ENCODE measurements at places on chromosomes 1 and 21. TPM values are rescaled to one million over a fixed set of nuclear protein-coding genes. Genes with fewer than 3 reads are reported as not detected.

DNA sequence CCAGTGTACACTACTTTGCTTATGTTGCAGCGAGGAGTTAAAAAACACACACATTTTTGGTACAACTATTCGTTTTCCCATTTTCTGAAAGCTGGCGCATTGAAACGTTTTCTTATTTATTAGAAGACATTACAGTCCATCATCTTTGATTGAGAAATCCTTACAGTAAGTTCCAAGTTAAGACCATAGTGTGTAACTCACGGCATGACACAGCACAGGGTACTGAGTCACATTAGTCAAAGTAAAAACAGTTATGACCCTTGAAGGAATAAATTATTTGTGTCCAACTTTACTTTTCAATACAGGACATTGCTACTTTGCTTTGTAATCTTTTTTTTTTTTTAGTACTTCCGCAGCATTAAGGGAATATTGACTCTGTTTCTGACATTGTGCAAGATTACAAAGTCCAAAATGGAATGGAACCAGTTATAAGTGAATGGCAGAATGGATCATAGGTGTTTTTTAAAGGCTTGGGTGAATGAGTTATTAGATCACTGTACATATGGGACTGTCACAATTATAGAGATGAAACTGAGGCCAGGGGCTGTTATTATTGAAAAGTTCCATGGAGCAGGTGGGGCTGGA, 11.7 kb downstream of the PTGFRN start:
- H3K27ac ChIP-seq, result no peak overlapping the region
- no peak for DNase-seq
- no peak overlapping the region for H3K4me3 ChIP-seq
- H3K36me3 ChIP-seq, result no peaks in the 10 kb centered on the region
- H3K4me1 ChIP-seq, result no peaks in the 10 kb centered on the region

GRCh38 chr1:11107599-11107998, 7.9 kb upstream of the EXOSC10 start:
- no peak overlapping the region for H3K4me3 ChIP-seq
- peaks cover 46% of the 10 kb centered on the region for H3K36me3 ChIP-seq
- DNase-seq, result no peak
- no peak overlapping the region for H3K27ac ChIP-seq

GRCh38 chr1:38289034-38289433, 242.4 kb upstream of the POU3F1 start:
- H3K27ac ChIP-seq, result no peak overlapping the region
- no peaks in the 10 kb centered on the region for H3K36me3 ChIP-seq
- H3K4me3 ChIP-seq, result no peak overlapping the region
- DNase-seq, result no peak
- peaks cover 51% of the 10 kb centered on the region for H3K27me3 ChIP-seq

PATJ gene
- 50.4 TPM for total RNA-seq

CEPT1 gene
- total RNA-seq, result 25.0 TPM

KMO gene
- not detected for total RNA-seq

Measured in CD4-positive, alpha-beta T cell (primary cell).